ENCODE measurements at places on chromosomes 7 and 10.

DNA sequence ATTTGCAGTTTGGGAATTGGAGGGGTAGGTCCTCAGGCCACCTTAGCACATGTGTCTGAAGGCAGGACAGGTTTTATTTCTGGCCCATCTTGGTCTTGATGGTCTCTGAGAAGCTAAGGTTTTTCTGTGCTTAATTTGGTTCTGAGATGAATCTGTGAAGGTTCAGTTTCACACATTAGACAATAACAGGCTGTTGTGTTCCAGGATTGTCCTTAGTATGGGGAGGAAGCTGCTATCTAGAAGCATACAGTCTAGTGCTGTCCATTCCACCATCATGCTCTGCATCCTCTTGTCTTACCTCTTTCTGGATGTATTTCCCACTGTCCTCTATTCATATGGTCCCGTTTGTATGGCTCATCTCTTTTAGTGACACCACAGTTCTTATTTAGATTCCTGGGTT is 7.1 kb downstream of the UBE2D1 start:
- no peak for DNase-seq

DNA sequence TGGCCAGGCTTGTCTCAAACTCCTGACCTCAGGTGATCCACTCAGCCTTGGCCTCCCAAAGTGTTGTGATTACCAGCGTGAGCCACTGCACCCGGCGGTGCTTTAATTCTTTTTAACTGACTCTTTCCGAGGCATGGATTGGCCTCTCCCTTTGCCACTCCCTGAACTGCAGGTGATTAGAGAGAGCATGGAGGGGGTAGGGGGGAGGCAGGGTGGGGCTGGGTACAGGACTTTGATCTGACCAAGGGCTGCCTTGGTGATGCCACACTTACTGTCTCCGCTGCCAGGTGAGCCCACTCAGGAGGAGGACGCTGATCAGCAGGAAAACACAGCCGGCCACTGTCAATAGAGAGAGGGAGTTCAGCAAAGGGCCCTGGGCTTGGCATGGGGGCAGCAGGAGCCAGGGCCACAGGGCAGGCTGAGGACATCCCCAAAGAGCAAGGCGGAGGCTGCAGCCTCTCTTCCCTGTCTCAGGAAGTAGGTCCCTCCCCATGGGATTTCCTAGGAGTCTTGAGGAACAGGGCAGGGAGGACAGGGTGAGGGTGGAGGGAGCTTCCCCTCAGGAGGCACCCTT is 40.5 kb upstream of the IL15RA start:
- DNase-seq = no peak

GRCh38 chr7:44269943-44270493 is 55.4 kb downstream of the CAMK2B start:
- no peak for DNase-seq

DNA sequence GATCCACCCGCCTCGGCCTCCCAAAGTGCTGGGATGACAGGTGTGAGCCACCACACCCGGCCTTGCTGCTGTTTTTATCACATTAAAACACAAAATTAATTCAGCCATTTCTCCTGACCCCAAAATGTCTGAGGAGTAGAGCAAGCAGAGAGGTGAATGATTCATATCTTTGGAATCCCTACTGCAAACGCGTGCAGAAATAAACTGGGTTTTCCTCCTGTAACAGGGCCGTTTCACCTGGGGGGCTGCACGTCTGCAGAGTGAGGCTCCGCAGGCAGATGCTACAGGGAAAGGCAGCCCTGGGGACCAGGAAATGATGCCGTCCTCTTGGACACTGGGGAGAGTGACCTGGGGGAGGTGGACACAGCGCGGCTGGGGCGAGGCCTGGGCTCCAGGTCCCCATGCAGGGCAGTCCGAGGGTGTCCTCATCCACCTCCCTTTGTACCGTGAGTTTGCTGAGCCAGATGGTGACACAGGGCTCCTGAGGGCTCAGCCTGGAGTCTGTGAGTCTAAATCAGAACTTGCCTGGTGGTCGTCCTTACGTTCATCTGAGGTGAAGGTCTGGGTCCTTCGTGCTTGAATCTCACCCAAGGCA is 41.9 kb downstream of the PDGFA start:
- DNase-seq = peak; percentile 19

GRCh38 chr7:155874411-155874810 is 62.1 kb upstream of the SHH start:
- DNase-seq = no peak

GRCh38 chr7:86534641-86535040 is 109.1 kb upstream of the GRM3 start:
- DNase-seq = no peak

DNA sequence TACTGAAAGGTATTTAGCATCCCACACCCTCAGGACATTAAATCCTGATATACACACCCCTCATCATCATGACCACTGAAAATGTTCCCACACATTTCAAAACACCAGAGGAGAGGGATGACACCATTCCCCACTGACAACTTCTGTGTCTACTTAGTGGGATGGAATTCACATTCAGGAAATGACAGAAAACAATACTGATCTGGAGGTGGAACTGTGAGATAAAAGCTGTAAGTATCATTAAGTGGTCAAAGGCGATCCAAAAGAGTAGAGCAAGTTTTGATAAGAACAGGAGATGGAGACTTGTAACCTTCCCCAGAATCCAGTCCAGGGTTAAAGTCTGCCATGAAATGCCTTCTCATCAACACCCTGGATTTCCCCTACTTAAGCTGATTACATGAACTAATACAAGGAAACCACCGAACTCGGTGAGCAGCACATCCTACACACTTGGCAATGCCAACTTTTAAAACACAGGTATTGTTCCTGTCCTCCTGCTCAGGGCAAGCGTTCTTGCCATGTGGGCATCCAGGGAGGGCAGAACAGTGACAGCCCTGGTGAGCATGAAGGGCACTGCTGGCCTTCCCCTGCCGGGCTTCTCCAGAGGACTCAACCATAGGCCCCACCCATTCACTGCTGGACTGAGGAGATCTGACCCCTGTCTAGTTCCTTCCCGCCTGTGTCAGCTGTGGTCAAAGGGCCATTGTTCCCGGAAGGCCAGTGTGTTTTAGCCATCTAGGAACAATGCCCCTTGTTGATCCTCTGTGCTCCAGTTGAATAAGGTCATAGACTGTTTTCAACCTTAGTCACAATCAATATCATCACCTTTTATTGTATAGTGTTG is 85.0 kb downstream of the SGMS1 start:
- DNase-seq = no peak

DNA sequence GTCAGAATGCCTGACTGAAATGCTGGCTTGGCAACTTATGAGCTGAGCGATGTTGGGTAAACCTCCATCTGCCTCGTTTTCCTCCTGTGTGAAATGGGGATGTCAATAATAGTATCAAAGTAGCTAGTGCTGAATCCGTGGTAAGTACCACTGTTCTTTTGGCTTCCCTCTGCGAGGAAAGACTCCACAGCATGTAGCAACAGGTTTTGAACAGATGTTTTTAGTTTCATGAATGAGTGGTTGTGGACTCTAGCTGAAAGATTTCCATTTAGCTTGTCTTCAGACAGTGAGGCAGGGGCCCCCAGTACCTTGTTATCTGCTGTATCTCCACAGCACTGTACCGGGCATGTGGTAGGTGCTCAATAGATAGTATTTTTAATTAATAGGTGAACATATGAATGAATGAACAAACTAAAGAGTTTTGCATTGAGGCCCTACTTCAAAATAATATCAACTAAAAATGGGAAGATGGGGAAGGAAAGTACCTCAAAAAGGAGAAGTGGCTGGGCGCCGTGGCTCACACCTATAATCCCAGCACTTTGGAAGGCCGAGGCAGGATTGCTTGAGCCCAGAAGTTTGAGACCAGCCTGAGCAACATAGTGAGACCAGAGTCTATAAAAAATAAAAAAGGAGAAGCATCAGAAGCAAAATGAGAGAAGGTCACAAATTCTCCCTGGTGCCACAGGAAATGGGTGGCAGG is 5.6 kb upstream of the DLG5 start:
- DNase-seq = no peak

- DNase-seq = no peak
Observed at GRCh38 chr7:8440670-8441069, 7.3 kb downstream of the NXPH1 start.

- DNase-seq = no peak
Observed at GRCh38 chr10:110903280-110904278, 15.4 kb downstream of the BBIP1 start.

GRCh38 chr10:86524225-86524962 is 2.8 kb upstream of the WAPL start:
- DNase-seq = no peak

GRCh38 chr10:75209921-75210281 is 695 bp upstream of the VDAC2 start:
- peak; percentile 81 for DNase-seq

- no peak for DNase-seq
Observed at GRCh38 chr10:72073708-72074573, 14.4 kb downstream of the SPOCK2 start.

- DNase-seq = peak; percentile 89
Observed at GRCh38 chr7:92740700-92741126, 95.7 kb downstream of the CDK6 start.

DNA sequence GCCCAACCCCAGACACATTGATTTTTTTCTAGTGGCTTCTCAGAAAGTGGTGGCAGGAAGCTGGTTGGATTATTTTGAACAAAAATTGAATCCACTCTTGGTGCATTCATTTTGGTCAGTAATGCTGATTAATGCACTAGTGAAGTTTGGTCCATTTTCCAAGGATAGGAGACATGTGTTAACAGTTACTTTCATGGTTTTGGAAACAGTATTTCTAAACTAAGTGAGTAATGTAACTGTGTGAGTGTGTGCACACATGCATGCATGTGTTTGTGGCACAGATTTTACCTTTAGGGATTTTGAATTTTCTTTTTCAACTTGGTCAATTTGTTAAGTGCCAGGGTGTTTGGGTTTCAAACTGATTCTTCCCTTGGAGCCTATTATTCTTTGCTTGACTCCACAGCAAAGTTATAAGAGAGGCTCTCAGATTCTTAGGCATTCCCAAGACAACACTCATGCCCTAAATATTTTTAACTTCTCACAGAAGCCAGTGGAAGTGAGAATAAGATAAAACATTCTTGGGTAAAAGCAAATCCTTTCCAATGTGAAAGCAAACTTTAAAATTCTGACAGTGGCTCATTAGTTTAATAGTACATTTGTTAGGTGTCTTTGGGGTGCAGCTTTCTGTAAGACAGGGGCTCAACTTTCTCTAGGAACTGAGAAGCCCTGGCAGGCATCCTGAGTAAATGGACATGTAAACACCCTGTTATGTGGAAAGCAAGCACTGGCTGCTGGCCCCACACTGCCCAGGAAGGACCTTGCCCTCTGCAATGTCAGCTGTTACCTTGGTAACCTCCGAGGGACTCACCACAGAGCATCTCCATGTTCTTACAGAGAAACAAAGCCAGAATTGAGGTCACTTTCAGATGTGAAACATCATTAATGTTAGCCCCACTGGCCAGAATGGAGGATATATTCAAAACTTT is 68.4 kb downstream of the ASAH2B start:
- DNase-seq = peak; percentile 10

DNA sequence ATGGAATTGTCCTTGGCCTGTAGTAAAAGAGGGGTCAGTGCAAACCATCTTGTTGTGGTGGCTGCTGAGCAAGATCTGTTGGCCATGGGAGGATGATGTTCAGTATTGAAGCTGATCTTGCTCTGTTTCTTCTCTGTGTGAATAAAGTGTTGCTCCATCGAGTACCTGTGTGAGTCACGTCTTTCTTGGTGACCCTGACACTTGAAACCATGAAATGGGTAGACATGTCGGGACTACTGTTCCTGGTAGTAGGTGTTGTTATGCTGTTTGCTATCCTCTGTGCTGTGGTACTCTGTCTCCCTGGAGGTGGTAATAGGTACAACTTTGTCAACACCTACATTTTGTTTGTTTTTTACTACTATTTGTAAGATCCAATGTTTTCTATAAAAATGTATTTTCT is 330.6 kb downstream of the MDFIC start:
- DNase-seq = no peak

GRCh38 chr10:45147000-45147399 is 146.3 kb downstream of the ZNF22 start:
- DNase-seq = no peak

DNA sequence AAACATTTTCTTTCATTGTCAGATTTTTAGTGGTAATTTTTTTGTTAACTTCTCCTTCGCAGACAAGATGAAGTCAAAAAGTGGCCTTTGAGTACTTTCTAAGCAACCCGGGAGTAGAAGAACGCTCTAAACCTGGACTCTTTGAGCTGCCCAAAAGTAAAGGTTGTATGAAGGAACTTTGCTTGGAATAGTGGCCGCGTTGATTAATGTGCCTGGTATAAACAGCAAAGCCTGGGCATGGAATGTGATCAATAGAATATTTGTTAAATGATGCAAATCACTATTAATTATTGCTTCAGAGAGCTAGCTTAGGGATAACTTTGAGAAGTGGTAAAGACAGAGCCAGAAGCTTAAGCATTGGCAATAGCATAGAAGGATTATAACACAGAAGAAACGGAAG is 475.1 kb upstream of the ANKRD30A start:
- no peak for DNase-seq

DNA sequence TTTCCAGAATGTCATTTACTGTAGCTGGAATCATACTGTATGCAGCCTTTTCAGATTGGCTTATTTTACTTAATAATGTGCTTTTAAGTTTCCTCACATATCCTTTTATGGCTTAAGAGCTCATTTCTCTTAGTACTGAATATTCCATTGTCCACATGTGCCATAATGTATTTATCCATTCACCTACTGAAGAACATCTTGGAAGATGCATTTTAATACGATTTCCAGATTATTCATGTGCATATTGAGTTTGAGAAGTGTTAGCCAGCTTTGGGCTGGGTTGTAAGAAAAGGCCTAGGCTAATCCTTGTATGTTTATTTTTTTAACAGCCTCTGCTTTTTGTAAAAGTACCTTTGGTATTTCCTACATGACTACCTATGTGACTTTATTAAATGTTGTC is 109.3 kb upstream of the MDFIC start:
- no peak for DNase-seq

- DNase-seq = no peak
Observed at GRCh38 chr7:69685293-69685631, 87.0 kb downstream of the AUTS2 start.

GRCh38 chr7:41955451-41955850 is 252.6 kb upstream of the INHBA start:
- peak; percentile 39 for DNase-seq

GRCh38 chr7:106618480-106618879 is 42.5 kb downstream of the CCDC71L start:
- DNase-seq = peak; percentile 85

- peak; percentile 63 for DNase-seq
Observed at GRCh38 chr10:5094265-5095205, at the start of gene AKR1C3. Gene AKR1C3, plus strand, starts transcription at chr10:5094414. Its CDS starts 31 bp downstream, at chr10:5094445.

- peak; percentile 31 for DNase-seq
Observed at GRCh38 chr10:61063034-61063433, 119.0 kb upstream of the RHOBTB1 start.

- DNase-seq = no peak
Observed at GRCh38 chr10:6499974-6500373, 80.1 kb downstream of the PRKCQ start.

GRCh38 chr7:99125505-99125865 is 18.4 kb downstream of the SMURF1 start:
- DNase-seq = no peak

GRCh38 chr10:21272643-21273399 is 252.7 kb downstream of the SKIDA1 start:
- no peak for DNase-seq

DNA sequence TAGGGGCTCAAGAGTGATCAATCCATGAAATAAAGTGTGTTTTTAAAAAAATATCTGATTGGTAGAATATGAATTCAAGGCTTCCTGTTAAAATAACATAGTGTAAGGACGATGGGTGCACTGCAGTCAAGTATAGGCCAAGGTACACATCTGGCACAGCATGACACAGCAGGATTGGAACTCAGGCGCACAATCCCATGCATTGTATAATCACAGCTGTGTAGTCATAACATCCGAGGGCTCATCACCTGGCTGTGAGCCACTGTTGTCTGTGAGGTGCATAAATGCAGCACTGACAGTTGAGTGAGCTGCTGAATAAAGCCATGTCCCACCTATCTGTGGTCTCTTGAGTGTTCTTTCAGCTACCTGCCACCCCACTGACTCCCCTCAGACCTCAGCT is 142.3 kb upstream of the HPS1 start:
- peak; percentile 24 for DNase-seq

Data from fibroblast of upper back skin (primary cell).